Stimulated activated CD4-positive, alpha-beta T cell treated with anti-CD3 and anti-CD28 coated beads, Interleukin-12 subunit alpha, Interleukin-12 subunit beta, amount 100 ng/mL, for 24 hours (primary cell): ENCODE measurements at places on chromosomes 1 and 21.

- no peak for DNase-seq
Measured at GRCh38 chr1:96465441-96465840, 256.1 kb upstream of the PTBP2 start.

- no peak for DNase-seq
Measured at GRCh38 chr1:114986286-114986685, 43.3 kb upstream of the TSHB start.

- no peak for DNase-seq
Measured at GRCh38 chr1:62712336-62713243, 24.4 kb upstream of the DOCK7 start.

DNA sequence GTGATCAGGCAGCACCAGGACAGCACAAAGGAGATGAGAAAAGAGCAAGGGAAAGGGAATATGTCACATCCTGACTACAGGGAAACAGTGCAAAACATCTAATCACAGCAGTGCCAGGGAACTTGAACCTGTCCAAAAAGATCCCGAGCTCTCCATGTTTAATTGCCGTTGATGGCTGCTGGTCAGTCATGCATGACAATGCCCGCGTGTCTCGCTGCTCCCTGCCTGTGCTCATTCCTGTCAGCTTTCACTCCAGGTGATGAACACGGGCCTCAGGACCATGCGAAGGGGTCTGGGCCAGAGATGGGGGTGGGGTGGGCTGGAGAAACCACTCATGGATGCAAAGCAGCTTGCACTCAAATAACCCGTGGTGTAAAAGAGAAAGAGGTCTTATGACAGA, 287.0 kb downstream of the GPATCH2 start:
- no peak for DNase-seq

GRCh38 chr1:203185585-203185984, 919 bp downstream of the CHI3L1 start:
- no peak for DNase-seq

DNA sequence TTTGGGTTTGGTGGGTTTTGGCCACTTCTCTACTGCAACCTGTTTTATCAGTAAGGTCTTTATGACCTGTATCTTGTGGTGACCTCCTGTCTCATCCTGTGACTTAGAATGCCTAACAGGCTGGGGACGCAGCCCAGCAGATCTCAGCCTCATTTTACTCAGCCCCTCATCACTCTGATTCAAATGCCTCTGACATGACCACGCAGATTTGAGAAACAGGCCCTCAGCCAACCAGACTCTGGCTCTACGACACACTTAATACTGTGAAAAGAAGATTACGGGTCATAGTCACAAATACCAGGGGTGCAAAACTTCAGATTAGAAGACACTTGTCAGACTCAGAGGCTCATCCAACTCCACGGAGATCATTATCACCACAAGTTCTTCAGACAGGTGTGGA, 28.3 kb upstream of the KIF26B start:
- DNase-seq = no peak

DNA sequence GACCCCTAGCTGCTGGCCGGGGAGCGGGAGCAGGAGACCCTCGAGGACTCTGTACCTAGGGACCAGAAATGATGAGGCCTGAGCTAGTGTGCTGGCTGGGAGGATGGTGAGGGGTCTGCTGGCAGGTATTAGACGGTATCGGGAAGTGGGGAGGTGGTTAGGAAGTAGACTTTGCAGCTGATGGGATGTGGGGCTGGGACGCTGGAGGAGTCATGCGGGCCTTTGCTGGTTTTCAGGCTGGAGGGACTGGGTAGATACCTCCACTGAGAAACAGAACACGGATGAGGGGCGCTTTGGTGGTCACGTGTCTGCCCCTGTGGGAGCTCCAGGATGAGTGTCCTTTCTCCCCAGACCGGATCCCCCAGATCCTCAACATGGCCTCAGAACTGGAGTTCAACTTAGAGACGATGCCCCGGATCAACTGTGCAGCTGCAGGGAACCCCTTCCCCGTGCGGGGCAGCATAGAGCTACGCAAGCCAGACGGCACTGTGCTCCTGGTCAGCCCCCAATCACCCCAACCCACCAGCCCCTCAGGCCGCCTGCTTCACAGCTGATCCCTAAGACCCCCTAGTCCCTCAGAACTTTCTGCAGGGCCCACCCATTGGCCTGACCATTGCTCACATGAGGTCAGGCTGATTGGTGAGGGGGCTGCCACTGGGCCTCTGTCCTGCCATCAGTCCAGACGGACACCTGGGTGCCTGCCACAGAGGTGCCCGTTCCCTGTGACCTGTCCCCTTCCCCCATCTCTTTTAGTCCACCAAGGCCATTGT, 8.0 kb downstream of the TIE1 start:
- DNase-seq = no peak

GRCh38 chr1:85322655-85323054, 46.2 kb upstream of the BCL10 start:
- DNase-seq = no peak

DNA sequence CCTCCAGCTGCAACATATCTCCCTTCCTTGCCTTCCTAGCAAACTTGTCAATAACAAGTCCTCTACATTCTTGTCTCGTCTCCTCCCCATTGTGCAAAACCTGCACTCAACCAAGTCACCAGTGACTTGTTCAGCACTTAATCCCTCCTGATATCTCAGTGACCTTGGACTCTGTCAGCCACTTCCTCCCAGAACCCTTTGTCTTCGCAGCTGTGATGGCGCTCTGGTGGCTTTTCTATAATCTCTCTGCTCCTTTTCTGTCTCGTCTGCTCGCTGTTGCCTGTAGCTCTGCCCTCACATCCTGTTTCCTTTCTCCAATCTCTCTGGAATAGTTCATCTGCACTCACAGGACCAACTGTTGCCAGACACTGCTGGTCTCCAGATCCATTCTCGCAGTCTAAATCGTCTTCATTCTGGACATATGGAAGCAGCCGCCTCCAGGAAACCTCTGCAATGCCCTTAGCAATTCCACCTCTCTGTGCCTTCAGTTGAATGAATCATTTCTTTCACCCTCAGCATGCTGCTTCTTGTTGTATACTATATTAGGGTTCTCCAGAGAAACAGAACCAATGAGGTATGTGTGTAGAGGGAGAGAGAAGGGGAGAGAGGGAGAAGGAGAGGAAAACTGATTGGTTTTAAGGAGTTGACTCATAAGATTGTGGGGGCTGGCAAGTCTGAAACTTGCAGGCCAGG, 17.4 kb upstream of the IFNAR2 start:
- DNase-seq = no peak
